ENCODE measurements at places on chromosomes 7 and 10. TPM values are rescaled to one million over a fixed set of nuclear protein-coding genes. Genes with fewer than 3 reads are reported as not detected.

The NKX2-3 gene
- total RNA-seq = not detected

DNA sequence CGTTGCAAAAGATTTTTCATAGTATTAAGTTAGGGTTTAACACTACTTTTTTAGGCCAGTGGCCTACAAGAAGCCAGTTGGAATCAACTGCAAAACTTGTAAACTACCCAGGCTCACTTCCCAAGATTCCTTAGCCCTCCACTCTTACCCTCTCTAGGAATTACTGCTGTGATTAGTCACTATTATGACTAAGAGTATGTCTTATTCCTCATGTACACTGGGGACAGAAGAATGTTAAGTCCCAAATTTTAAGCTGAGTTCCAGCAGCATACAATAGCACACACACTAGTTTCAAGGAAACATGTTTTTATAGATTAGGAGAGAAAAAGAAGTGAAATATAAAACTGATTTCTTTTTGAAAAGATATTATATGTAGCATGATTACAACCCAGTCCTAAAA lies 42.8 kb downstream of the FBXL13 start:
- DNase-seq = no peak

GRCh38 chr7:86776136-86776535 lies 132.4 kb downstream of the GRM3 start:
- no peak for DNase-seq

The TYW1B gene
- total RNA-seq = 6.8 TPM

The NACAD gene
- 0.13 TPM for total RNA-seq

The PODXL gene
- total RNA-seq = 0.27 TPM

DNA sequence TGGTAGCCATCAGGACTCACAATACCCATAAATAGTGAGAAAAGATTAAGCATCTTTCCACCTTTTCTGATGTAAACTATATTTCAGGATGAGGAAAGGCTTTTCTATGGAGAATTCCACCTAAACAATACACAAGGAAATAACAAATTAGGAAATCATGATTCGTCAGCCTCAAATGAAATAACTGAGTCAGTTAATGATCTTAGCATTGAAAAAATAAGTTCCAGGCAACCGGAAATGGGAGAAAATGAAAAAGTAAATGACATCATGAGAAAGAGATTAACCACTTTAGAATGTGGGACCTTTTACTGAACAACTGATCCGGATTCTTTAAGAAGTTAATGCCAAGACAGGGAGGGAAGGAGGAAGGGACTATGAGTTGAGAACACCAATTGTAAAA lies 742.3 kb downstream of the TNS3 start:
- no peak for DNase-seq

- no peak for DNase-seq
Observed at GRCh38 chr7:80232979-80233724, 98.5 kb downstream of the GNAI1 start.

Data from naive thymus-derived CD8-positive, alpha-beta T cell (primary cell).